Stimulated activated CD4-positive, alpha-beta T cell treated with anti-CD3 and anti-CD28 coated beads, Interleukin-1b, Interleukin-23, amount 100 ng/mL, for 1 hour (primary cell): ENCODE measurements at places on chromosomes 3 and 15.

GRCh38 chr3:28637742-28638141 lies 289.1 kb upstream of the AZI2 start:
- no peak for DNase-seq

- no peak for DNase-seq
Observed at GRCh38 chr15:70560617-70561328, 202.6 kb downstream of the UACA start.

DNA sequence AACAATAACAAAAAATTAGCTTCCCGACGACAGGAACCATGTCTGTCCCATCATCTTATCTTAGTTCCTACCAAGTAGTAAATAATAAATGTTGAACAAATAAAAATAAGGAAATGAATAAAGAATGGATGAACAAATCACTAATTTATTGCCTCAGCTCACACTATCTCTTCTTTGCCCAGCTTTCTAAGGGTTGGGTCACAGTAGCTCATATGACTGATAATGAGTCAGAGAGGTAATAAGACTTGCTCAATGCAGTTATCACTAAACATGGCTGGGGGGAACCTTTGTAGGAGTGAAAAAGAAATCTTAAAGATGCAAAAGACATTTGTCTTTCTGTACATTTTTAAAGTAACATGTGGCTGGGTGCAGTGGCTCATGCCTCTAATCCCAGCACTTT lies 182.2 kb downstream of the WDR76 start:
- DNase-seq = no peak

DNA sequence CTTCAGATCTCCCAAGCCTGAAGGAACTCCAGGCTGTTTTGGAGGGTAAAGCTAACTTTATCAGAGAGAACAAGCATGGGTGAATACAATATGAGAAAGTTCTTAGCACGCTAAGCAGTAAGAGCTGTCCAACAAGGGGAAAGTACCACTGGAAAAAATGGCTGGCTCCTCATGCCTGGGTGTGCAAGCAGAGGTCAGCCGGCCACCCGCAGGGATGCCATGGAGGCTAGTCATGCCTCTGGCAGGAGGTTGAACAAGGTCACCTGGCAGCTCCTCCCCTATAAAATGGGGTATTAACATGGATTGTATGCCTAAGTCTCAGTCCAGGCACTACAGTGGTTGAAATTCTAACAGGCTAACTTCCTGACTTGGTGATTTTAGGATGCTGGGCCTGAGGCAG lies 75.4 kb upstream of the SLC6A1 start:
- no peak for DNase-seq

DNA sequence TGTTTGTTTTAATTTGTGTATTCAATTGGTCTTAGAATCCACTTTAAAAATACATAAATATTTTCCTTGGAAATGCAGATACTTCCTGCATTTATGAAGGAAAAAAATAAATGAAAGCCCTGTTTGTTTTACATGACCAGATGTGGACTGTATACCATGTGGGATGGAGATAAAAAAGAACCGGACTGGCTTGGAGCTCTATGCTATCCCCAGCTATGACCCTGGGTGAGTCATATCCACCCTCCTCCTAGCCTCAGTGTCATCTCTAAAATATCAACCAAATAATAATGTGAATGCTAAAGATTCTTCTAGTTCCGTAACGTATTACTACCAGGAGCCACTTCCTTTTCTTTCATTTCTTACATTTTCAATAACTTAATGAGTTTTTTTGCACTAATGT lies 44.5 kb upstream of the PDZRN3 start:
- no peak for DNase-seq

DNA sequence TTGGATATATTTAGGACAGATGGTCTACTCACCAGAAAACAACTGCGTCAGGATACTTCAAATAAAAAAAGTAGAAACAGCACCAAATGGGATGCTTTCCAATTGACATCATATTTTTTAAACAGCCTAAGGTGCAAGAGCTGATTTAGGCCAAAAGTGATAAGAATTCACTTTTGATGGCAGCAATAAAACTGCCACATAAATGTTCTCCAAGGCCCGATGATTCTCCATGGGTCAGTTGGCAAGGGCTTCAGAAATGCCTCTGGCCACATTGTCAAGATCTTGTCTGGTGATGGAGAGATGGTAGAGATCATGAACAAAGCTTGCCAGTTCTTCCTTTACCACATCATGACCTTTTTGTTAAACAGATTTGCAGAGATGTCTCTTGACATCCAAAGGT lies 38.9 kb downstream of the LDHAL6B start:
- DNase-seq = no peak

GRCh38 chr3:189108067-189108466 lies 63.7 kb upstream of the TPRG1 start:
- no peak for DNase-seq
